Ovary (tissue), 10 donors: ENCODE measurements at places on chromosomes 6 and 20.

GRCh38 chr6:131083687-131084086 lies 20.6 kb upstream of the EPB41L2 start:
- H3K27me3 ChIP-seq: no peaks in the 10 kb centered on the region
- H3K27ac ChIP-seq: no peak overlapping the region
- no peak for DNase-seq
- H3K36me3 ChIP-seq: no peaks in the 10 kb centered on the region
- H3K4me3 ChIP-seq: no peak overlapping the region
- H3K4me1 ChIP-seq: no peaks in the 10 kb centered on the region

DNA sequence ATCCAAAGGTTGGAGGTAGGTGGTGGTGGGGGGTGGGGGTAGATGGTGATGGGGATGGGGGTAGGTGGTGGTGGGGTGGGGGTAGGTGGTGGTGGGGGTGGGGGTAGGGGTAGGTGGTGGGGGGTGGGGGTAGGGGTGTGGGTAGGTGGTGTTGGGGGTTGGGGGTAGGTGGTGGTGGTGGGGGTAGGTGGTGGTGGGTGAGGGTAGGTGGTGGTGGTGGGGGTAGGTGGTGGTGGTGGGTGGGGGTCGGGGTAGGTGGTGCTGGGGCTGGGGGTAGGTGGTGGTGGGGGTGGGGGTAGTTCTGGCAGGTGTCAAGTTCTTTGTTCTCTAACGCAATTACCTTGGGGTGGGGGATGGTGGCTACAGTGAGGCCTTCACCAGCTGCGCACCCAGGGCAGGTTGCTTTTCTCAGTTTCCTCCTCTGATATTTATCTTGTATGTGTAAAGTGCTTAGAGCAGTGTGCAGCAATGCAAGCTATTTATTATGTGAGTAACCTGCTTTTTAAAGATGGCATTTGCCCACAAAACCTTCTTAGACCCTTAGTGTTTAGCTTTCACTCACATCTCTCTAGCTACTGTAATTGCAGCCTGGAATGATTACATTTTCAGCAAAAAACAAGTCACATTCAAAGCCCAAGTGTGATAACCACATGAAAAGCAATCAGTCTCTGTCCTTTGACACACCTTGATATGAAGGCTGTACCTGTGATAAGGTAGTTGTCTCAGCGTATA lies 8.2 kb upstream of the CCDC167 start:
- H3K27me3 ChIP-seq: no peaks in the 10 kb centered on the region
- H3K27ac ChIP-seq: no peak overlapping the region
- no peaks in the 10 kb centered on the region for H3K4me1 ChIP-seq
- H3K4me3 ChIP-seq: no peak overlapping the region

DNA sequence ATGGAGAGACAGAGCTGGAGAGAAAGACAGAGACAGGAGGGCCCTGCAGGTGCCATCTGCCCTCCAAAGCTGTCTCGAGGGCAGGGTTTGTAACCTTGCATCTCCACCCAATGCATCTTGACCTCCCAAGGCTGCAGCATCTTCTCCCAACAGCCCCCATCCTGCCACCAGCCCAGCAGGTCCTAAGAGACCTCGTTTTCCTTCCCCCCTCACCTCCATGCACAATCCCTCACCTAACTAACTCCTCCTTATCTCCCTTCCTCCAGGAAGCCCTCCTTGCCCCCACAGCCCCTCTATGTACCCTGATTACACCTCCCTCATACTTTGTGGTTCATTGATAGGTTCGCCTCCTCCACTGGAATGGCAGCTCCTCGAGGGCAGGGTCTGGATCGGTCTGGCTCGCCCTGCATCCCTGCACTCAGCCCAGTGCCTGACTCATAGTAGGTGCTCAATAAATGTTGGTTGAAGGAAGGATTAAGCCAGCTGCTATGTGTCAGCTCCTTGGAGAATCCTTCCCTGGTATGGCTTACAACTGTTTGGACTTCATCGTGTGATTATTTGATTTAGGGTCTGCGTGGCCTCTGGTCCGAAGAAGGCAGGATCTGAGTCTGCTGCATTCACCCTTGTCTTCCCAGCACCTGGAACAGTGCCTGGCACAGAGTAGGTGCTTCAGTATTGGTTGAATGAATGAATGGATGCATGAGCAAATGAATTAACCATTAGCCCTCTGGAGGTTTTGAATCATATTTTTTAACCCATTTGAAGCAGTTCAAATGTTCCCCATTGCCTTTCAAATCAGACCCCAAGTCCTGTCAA lies 105.6 kb upstream of the PTPN1 start:
- DNase-seq: no peak
- H3K4me1 ChIP-seq: peaks cover 2% of the 10 kb centered on the region
- H3K36me3 ChIP-seq: no peaks in the 10 kb centered on the region
- H3K27me3 ChIP-seq: no peaks in the 10 kb centered on the region

DNA sequence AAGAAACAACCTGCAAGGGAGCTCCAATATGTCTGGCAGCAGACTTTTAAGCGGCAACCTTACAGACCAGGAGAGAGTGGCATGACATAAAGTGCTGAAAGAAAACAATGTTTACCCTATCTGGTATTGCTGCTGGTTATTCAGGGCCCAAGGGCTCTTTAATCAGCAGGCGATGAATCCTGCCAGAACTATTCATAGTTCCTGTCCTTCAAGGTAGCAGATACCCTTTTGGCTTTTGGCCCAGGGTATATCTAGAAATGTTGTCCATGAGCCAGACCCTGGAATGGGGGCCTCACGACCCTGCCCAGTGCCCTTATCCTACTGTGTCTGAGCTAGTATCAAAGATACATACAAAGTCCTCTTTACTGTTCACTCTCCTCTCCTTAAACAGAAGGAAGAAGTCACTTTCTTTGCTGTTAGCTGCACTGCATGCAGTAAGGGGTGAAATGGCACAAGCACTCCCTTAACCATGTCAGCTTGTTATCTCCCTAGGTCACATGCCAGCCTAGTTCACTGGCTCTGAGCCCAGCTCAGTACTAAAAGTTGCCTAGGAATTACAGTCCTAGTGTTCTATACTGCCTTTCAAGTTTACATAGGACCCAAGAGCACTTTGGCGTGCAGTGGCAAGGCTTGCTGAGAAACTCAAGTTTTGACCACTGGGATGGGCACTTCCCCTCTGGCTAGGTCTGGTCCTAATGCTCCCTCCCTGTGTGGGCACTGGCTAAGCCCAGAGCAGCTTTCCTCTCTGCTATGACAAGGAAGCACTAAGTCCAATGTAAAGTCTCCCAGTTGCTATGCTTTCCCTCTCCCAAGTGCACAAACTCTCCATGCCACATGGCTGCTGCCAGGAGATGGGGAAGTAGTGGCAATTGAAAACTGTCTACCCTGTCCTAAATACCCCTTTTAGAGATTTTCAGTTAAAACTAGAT lies 122.0 kb downstream of the HTR1B start:
- no peaks in the 10 kb centered on the region for H3K4me1 ChIP-seq
- H3K27me3 ChIP-seq: no peaks in the 10 kb centered on the region
- no peak for DNase-seq
- no peak overlapping the region for H3K4me3 ChIP-seq

DNA sequence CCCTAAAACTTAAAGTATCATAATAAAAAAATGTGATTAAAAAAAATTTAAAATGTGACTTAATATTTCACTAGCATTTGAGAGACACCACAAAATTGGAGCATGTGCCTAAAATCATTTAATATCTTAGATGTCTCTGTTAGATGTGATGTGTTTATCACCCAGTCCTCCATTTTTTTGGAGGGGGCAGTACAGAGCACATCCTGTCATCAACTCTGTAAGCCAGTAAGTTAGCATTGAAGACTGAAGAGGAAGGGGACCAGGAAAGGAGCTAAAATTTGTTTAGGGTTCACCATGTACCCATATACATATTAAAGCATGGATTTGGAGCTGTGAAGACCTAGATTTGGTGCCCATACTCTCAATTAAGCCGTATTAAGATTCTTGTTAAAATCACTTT lies 30.7 kb upstream of the ADIG start:
- no peaks in the 10 kb centered on the region for H3K36me3 ChIP-seq
- DNase-seq: no peak
- no peak overlapping the region for H3K27ac ChIP-seq
- H3K4me3 ChIP-seq: no peak overlapping the region

DNA sequence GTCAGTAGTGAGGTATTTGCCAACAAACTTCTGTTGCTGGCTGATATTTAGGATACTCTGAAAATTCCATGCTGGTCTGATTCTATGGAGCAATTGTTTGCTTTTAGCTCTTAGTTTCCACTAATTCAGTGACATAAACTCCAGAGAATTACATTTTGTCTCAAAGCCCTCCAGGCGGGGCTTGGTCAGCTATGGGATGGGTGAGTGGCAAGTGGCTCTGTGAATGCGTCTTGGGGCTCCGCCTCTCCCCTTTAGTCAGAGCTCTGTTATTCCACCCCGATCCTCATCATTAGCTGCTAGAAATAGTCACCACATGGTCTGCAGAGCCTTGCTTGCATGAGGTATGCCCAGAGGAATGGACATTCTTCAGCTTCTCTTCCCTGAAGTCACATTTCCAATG lies 540.6 kb downstream of the QKI start:
- H3K4me1 ChIP-seq: no peaks in the 10 kb centered on the region
- no peak for DNase-seq
- H3K4me3 ChIP-seq: no peak overlapping the region
- no peaks in the 10 kb centered on the region for H3K27me3 ChIP-seq

- no peak for DNase-seq
- H3K27me3 ChIP-seq: no peaks in the 10 kb centered on the region
- H3K36me3 ChIP-seq: no peaks in the 10 kb centered on the region
- H3K4me3 ChIP-seq: no peak overlapping the region
These were observed 117.9 kb upstream of the ZNF217 start for GRCh38 chr20:53711333-53712211.
